ENCODE measurements at places on chromosomes 13 and 19. TPM values are rescaled to one million over a fixed set of nuclear protein-coding genes. Genes with fewer than 3 reads are reported as not detected.

- H3K4me3 ChIP-seq = no peak overlapping the region
- H3K36me3 ChIP-seq = no peaks in the 10 kb centered on the region
- no peaks in the 10 kb centered on the region for H3K4me1 ChIP-seq
- peaks cover 3% of the 10 kb centered on the region for H3K27me3 ChIP-seq
- H3K27ac ChIP-seq = no peak overlapping the region
Observed at GRCh38 chr13:29901710-29902631, 51.6 kb upstream of the UBL3 start.

- H3K27ac ChIP-seq = no peak overlapping the region
- no peak for DNase-seq
- H3K4me1 ChIP-seq = no peaks in the 10 kb centered on the region
- H3K27me3 ChIP-seq = no peaks in the 10 kb centered on the region
- H3K4me3 ChIP-seq = no peak overlapping the region
Observed at GRCh38 chr19:16851031-16851712, 22.0 kb downstream of the SIN3B start.

DNA sequence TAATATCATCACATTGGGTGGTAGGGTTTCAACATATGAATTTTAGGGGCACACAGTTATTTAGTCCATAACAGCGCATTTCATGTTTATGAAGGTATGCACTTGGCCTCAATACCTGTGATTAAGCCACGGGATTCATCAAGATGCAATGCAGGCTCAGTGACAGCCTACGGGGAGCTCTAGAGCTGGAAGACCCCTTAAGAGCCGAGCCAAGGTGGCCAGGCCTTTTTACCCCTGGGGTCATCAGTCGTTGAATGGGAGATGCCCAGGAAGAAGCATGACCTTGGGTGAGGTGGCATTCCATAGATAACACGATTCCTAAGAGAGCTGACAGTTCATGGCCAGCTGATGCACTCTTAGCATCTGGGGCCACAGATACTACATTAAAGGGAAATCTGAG is 380.0 kb downstream of the ZNF536 start:
- H3K27ac ChIP-seq = no peak overlapping the region
- H3K36me3 ChIP-seq = no peaks in the 10 kb centered on the region
- no peaks in the 10 kb centered on the region for H3K4me1 ChIP-seq
- H3K27me3 ChIP-seq = no peaks in the 10 kb centered on the region

DNA sequence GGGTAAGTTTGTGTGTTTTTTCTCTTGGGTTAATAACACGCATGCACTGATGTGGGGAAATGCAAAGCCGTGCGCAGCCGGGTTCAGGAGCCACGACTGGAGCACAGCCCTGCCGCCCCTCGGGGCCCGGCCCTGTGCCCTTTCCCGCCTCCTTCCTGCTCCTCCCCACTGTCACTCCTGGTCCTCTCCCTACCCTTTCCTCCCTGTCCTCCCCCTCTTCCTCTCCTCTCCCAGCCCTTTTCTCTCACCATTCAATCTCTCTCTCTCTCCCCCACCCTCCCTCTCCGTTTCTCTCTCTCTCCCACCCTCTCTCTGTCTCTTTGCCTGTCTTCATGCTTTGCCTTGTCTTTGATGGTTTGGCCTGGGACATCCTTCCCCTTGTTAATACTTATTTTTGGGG is 27.2 kb downstream of the PLEKHJ1 start:
- no peak for DNase-seq
- H3K27ac ChIP-seq = no peak overlapping the region
- H3K4me3 ChIP-seq = no peak overlapping the region
- H3K27me3 ChIP-seq = no peaks in the 10 kb centered on the region
- no peaks in the 10 kb centered on the region for H3K4me1 ChIP-seq

GRCh38 chr13:25920931-25921330 is 130.9 kb downstream of the SHISA2 start:
- H3K27me3 ChIP-seq = no peaks in the 10 kb centered on the region
- H3K4me3 ChIP-seq = no peak overlapping the region
- DNase-seq = no peak
- H3K27ac ChIP-seq = no peak overlapping the region
- no peaks in the 10 kb centered on the region for H3K4me1 ChIP-seq

DNA sequence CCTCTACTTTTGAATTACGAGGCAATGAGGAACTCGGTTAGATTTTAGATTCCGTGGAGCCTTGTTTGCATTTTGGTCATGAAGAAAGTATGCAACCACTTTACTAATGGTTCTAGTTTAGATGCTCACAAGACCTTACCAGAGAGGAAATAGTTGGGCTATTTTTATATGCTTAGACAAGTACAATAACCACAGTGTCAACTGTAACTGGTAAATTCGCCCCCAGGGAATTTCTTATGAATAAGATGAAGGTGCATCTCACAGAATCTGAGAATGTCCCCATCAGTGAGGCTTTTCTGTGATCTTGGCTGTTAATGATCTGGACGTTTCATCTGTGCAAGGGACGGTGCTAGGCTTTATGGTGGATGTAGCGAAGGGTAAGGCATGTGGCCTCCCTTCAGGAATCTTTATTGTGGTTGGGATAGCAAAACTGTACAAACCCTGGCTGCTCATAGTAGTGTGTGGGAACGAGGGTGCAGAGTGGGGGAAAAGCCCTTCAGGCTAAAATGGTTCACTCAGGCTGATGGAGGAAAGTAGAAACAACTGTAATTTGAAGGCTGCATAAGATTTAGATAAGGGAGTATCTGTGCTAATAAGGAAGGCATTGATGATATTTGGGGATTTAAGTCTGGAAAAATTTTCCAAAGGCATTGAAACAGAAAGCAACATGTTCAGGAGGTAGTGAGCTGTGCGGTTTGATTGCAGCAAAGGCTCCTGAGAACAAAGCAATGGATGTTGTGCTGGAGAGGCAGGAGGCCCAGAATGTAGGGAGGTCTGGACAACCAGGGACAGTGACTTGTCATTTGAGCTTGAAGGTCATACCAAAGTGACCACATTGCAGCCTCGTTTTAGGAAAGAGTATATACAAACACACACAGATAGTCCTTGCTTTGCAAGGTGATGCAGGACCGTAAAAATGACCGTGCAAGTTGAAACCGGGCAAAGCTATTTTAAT is 28.4 kb downstream of the UBAC2 start:
- H3K4me3 ChIP-seq = no peak overlapping the region
- H3K36me3 ChIP-seq = no peaks in the 10 kb centered on the region
- peaks cover 72% of the 10 kb centered on the region for H3K4me1 ChIP-seq
- H3K27ac ChIP-seq = peak overlapping the region; percentile 83
- no peaks in the 10 kb centered on the region for H3K27me3 ChIP-seq

DNA sequence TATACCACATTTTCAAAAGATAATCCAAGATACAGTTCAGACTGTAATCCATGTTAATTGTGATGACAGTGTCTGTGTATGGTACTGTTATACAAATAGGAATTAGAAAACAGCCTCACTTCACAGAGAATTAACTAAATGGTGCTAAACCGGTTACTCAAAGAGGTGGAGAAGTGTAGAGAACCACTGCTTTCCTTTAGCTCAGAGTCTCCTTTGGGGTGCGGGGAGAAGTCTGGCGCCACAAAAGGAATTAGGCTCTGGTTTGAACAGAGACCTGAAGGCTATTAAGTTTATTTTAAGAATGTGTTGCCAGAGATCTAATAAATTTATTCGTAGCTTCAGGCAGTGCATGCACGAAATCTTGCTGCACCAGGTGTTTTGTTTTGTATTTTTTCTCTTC is 65.8 kb downstream of the FREM2 start:
- H3K27ac ChIP-seq = no peak overlapping the region
- H3K36me3 ChIP-seq = no peaks in the 10 kb centered on the region
- DNase-seq = no peak
- H3K4me3 ChIP-seq = no peak overlapping the region
- no peaks in the 10 kb centered on the region for H3K27me3 ChIP-seq

GRCh38 chr13:51771418-51772104 is 32.4 kb downstream of the DHRS12 start:
- H3K27ac ChIP-seq = no peak overlapping the region
- H3K4me3 ChIP-seq = no peak overlapping the region
- no peak for DNase-seq
- H3K27me3 ChIP-seq = no peaks in the 10 kb centered on the region
- no peaks in the 10 kb centered on the region for H3K4me1 ChIP-seq
- no peaks in the 10 kb centered on the region for H3K36me3 ChIP-seq

- DNase-seq = no peak
- H3K27ac ChIP-seq = no peak overlapping the region
- no peaks in the 10 kb centered on the region for H3K36me3 ChIP-seq
- peaks cover 18% of the 10 kb centered on the region for H3K27me3 ChIP-seq
- no peak overlapping the region for H3K4me3 ChIP-seq
- H3K4me1 ChIP-seq = no peaks in the 10 kb centered on the region
Observed at GRCh38 chr19:14672188-14672872, 2.3 kb downstream of the ADGRE3 start.

GRCh38 chr19:48469934-48470680 is 938 bp downstream of the CYTH2 start:
- peaks cover 12% of the 10 kb centered on the region for H3K4me1 ChIP-seq
- H3K4me3 ChIP-seq = peak overlapping the region; percentile 91
- DNase-seq = no peak
- no peaks in the 10 kb centered on the region for H3K27me3 ChIP-seq

- peaks cover 100% of the 10 kb centered on the region for H3K4me1 ChIP-seq
- no peak for DNase-seq
- no peaks in the 10 kb centered on the region for H3K36me3 ChIP-seq
- H3K27ac ChIP-seq = no peak overlapping the region
Observed at GRCh38 chr19:15289673-15290072, 42.7 kb downstream of the BRD4 start.

OR7C1 gene
- total RNA-seq = not detected

CALR gene
- total RNA-seq = 170 TPM

OR4F17 gene
- total RNA-seq = not detected

EXOSC5 gene
- total RNA-seq = 42.3 TPM

SIGLEC5 gene
- 0.65 TPM for total RNA-seq

ZNF225 gene
- total RNA-seq = 1.3 TPM

ZNF578 gene
- total RNA-seq = 0.71 TPM

All from psoas muscle (tissue), 8 donors.